ENCODE measurements at places on chromosomes 3 and 15.

DNA sequence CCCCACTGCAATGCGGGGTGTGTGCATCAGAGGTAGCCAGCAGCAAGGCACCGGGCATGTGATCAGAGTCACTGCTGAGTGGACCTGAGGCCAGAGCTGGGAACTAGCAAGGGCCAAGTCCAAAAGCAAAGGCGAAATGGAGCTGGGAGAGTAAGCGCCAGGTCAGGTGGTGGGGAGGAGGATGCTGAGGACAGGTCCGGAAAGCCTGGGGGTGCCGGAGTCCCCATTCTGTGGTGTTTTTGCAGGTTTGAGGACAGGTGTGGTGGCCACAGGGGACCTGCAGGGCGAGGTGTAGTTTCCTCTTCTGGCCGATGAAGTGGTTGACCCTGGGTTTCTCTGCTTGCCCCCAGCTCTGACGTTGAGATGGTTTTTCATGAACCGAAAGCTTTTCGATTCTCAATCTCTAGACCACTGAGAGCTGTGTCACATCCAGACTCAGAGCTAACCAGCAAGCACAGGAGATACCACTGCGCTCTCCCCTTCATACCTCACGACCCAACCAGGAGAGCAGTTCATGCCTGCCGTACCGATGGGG, 35.0 kb upstream of the HES1 start:
- no peak for DNase-seq

DNA sequence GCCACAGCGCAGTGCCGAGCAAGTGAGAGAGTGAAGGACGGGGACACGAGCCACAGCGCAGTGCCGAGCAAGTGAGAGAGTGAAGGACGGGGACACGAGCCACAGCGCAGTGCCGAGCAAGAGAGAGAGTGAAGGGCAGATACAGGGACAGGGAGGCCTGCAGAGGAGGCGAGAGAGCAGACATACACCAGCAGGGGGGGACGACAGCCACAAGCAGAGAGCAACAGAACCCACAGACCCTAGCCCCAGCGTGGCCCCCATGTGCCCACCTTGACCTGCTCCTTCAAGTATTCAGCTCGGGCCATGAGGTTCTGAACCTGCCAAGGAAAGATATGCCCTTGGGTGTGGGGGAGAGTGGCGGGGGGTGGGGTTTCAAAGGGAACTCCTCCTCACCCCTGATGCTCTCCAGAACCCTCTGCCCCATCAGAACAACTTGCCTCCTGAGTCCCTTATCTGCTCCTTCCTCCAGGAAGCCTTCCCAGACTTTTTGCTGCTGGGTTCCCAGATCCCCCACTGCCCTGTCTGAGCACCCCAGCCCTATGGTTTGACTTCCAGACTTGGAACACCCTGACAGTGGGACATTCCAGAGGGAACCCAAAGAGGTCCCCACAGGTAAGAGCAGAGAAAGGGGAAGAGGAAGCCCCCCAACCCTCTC, 5.3 kb downstream of the ULK3 start:
- no peak for DNase-seq

GRCh38 chr15:37814847-37815515, 119.5 kb upstream of the TMCO5A start:
- no peak for DNase-seq

- DNase-seq: no peak
These were observed 124.6 kb upstream of the SGO1 start for GRCh38 chr3:20310629-20311028.

Measured in activated T-helper 1 cell treated with Interleukin-2 at 50 U/mL for 16 hours (primary cell).